ENCODE measurements at places on chromosomes 11 and 22.

GRCh38 chr11:61598374-61598773 is 17.5 kb upstream of the SYT7 start:
- no peak for DNase-seq

- no peak for DNase-seq
These were observed 110.3 kb downstream of the BRD1 start for GRCh38 chr22:49717322-49717919.

DNA sequence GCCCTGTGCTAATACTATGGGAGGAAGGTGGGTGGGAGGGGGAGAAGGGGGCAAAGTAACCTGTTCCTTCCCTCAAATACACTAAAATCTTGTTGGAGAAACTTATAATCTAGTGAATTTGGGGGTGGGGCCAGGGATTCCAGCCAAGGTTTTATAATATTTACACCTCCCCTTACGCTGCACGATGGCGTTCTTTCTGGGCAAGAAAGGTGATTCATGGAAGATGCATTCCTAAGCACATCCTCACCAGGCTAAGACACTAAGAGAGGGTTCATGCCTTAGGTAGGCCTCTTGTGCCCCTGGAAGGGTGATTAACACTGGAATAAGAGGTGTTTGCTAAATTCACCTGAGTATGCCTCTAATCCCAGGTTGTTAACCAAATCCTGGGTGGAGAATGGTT is 82.6 kb downstream of the BARX2 start:
- DNase-seq, result no peak

- no peak for DNase-seq
These were observed at the start of gene CNTF for GRCh38 chr11:58622344-58622743. CNTF (plus strand) TSS chr11:58622665; CDS start chr11:58622753, 88 bp downstream.

- DNase-seq, result no peak
These were observed 3.8 kb downstream of the AMOTL1 start for GRCh38 chr11:94771951-94772350.

DNA sequence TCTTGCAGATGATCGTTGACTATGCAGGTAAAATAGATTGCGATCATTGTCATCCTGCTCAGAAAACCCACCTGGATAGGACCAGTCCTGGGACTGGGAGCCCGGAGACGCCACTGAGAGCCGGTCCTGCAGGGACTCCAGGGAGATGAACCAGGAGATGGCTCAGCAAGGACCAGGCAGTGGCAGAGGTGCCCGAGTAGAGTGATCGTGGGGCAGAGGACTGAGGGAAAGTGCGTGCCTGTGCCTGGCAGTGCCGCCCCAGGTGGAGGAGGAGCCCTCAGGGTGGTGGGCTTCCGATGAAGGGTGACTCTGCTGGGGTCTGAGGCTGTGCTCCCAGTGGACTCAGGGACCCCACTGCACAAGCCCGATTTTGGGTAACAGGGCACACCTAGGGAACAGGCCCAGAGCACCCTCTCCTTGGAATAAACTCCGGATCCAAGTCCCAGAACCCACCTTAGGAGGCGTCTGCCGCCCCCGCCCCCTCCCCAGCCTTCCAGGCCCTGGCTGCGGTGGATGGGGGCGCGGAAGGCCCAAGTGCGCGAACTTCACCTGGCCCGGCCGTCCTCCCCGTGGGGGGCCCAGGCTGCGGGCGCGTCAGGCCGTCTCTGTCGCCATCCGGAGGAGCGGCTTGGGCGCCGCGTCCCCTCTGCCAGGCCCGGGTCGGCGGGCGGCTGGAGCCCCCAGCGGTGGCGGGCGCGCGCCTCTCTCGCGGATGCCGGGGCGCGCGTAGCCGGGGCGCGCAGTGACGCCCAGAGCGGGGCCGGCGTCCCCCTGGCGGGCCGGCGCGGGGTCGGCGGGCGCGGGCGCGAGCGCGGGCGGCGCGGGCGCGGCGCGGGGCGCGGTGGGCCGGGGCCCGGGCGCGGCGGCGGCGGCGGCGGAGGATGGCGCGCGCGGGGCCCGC is 1338.8 kb downstream of the BRD1 start:
- DNase-seq, result no peak

DNA sequence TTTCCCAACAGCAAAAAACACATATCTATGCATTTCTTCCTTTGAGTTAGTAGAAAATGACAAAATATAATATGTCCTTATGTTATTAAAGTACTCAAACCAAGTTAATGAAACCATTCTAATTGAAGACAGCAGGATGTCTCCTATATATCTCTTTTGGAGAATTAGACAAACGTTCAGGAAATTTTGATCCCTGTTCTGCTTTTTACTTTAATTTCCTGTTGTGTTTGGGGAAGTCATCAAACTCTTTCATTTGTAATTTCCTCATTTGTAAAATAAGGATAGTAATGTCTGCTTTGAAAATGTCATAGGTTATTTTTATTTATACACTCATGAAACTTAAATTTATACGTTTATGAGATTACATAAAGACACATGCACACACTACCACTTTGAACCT is 281.8 kb upstream of the ANO5 start:
- no peak for DNase-seq

DNA sequence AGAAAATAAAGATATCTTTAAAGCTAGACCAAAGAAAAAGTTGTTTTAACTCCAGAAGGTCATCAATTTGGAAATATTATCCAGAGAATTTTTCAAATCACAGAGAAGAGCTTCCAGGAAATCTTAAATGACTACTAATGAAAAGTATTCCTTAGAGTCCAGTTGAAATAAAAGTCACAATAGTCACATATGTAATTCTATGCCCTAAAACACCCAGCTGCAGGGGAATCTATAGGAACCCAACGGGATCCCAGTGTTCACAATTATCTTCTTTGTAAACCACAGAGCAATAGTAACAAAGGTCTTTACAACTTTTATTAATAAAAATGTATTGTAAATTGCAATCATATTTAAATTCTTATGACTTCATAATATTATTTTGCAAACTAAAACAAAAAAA is 27.1 kb downstream of the MPPED2 start:
- DNase-seq, result no peak

DNA sequence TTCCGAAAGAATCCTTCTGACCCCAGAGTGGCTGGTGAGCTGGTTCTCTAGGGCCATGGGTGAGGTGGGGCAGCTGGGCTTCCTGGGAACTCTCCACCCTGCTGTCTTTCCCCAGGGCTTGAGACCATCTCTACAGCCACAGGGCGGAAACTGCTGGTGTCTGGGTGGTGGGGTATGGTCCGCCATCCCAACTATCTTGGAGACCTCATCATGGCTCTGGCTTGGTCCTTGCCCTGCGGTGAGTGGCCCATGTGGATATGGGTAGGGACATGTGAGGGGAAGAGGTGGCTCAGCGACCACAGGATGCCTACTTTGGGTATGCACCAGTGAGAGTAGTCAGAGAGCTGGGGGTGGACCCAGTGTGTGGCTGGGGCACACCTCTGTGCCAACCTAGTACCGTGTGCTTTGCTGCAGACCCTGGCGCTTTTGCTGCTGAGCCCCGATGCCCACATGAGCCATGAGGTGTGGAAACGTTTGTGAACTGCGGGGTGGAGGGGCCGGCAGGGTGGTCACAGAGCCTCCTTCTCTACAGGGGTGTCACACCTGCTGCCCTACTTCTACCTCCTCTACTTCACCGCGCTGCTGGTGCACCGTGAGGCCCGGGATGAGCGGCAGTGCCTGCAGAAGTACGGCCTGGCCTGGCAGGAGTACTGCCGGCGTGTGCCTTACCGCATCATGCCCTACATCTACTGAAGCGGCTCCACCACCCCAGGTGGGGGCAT is 2.0 kb downstream of the ZNHIT2 start:
- no peak for DNase-seq

GRCh38 chr11:8564526-8564925 is 29.5 kb downstream of the STK33 start:
- DNase-seq, result no peak

- DNase-seq, result no peak
These were observed 46.5 kb downstream of the TMEM123 start for GRCh38 chr11:102406099-102406498.

DNA sequence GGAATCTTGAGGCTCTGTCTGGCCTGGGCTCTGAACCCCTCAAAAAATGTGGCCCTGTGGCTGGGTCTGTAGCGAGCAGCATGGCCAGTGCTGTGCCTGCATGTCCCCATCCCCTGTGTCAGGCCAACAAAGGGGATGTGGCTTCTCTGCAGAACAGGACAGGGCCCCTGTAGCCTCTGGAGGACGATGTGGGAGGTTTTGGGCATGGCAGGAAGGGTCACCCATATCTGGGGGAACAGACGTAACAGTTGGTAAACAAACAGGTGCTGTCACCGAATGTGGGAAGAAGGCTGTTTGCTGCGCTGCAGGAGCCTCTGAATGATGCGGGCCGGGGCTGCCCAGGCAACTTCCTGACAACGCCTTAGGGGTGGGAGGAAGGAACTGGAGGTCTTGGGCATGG is 35.0 kb downstream of the LRP5 start:
- DNase-seq, result no peak

- DNase-seq, result no peak
These were observed 430.8 kb upstream of the CNTN5 start for GRCh38 chr11:98589967-98590366.

DNA sequence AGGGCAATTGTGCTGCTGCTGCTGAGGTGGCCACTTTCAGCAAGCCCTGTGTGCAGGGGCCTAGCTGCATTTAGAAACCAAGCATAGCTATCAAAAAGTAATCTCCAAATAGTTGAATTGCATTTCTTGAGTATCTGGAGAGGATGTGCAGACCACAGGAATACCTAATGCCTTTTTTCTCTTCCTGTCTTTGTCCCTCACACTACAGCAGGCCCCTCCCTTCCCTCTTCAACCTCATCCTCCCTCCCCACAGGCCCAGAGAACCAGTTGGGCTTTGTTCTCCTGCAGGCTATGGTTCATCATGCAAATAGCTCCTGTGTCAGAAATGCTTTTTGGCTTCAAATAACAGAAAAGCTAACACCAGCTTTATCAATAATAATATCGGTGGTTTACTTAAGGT is 47.7 kb downstream of the DKK3 start:
- no peak for DNase-seq

GRCh38 chr22:45998638-45999378 is 21.8 kb upstream of the WNT7B start:
- DNase-seq, result no peak

- no peak for DNase-seq
These were observed 9.4 kb downstream of the UEVLD start for GRCh38 chr11:18578975-18579598.

- no peak for DNase-seq
These were observed 20.9 kb downstream of the PANX1 start for GRCh38 chr11:94149431-94150017.

- DNase-seq, result no peak
These were observed 8.3 kb upstream of the SLC39A13 start for GRCh38 chr11:47399860-47400767.

DNA sequence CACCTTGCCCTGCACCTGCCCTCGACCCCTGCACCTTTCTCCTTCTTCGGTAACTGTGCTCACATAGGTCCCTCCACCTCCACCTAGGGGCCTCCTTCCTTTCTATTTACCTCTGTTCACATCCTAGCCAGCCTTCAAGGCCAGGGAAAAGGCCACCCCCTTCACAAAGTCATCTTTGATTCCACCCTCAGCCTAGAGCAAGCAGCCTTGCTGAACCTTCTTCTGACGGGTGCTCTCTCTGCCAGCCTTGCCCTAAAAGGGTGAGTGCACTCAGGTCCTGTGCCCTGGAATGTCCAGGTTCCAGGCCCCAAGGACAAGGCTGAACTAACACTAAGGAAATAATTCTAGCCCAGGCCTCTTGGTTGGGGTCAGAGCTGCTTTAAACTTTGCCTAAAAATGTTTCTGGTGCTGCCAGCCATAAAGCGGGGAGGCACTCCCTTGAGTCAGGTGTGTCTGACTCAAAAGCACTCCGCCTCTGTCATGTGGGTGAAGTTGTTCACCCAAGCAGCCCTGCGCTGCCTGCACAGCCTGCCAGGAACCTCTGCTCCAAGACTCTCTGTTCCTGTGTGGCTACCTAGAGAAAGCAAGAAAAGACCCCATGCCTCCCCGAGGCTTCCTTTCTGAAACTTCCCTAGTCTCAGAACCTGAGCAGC is 9.2 kb upstream of the FAM83F start:
- DNase-seq, result no peak

DNA sequence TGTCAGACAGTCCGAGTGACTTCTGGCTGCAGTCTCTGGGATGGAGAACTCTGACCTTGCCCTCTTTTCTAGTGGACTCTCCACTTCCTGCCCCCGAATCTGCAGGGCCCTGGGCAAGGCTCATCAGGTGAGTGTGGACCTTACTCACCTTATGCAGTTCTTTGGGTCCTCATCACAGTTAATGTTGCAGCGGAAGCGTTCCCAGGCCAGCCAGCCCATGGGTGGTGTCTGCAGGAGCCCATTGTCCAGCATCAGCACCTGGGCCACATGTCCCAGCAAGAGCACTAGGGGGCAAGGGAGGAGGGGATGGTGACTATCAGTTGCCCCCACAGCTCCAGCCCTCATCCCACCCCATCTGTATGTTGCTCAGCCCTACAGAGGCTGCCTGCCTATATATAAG is 2.3 kb downstream of the NAGA start:
- no peak for DNase-seq

DNA sequence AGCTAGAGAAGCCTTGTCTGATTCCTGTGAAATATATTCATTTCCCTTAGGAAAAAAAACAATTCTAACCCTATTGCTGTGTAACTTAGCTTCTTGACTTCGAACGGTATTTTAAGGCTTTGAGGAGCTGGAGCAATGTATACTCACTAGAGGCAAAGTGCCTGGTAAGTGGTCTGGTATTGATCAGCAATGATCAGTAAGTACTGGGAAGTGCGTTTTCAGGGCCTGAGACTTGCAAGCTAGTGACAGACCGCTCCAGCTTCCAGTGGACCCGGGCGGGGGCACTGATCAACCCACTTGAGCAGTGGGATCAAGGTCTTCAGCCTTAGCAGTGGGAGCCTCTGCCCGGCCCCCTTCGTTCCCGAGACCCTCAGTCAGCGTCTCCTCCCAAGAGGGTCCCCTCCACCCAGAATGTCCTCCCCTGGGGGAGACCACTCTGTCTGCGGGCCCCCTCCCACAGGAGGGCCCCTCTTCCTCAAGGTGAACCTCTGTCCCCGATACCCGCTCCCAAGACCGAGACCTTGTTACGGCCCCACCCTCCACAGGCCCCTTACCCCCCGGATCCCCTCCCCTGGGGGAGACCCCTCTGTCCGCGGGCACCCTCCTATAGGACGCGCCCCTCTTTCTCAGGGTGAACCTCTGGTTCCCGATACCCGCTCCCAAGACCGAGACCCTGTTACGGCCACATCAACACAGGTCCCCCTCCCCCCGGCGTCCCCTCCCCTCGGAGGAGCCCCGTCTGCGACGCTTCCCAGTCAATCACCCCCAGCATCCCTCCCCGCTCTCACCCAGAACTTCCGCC is 452 bp upstream of the ATXN10 start:
- DNase-seq, result no peak

- no peak for DNase-seq
These were observed 151.1 kb downstream of the METTL15 start for GRCh38 chr11:28259177-28259843.

DNA sequence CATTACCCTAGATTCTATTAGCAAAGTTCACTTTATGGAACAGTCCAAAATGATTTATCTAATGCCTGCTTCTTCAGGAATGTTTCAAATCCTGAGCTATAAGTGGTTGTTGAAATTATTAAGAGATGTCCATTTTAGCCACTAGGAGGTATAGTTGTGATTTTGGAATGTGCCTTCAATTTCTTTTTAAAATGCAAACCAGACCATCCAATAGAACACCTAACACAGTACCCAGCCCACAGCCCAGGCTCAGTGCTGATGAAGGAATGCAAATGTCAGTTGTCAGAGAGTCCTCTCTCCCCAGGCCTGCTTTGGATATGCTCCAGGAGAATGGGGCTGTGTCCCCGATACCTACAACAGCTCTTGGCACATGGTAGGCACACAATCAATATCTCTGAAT is 85.8 kb upstream of the E2F8 start:
- no peak for DNase-seq

All from stimulated activated CD8-positive, alpha-beta memory T cell treated with anti-CD3 and anti-CD28 coated beads, Interleukin-4, amount 100 ng/mL, for 4 hours (primary cell).